ENCODE measurements at places on chromosomes 11 and 22. TPM values are rescaled to one million over a fixed set of nuclear protein-coding genes. Genes with fewer than 3 reads are reported as not detected.

Gene SLC22A9
- total RNA-seq: not detected

Gene TPP1
- 48.2 TPM for total RNA-seq

Gene C22orf31
- not detected for total RNA-seq

Gene RIMBP3B
- not detected for total RNA-seq

Gene TCN2
- 4.6 TPM for total RNA-seq

Gene SSTR3
- total RNA-seq: not detected

Gene GNAZ
- 1.3 TPM for total RNA-seq

Gene GSTT2
- 0.23 TPM for total RNA-seq

Gene HIC2
- total RNA-seq: 3.0 TPM

Gene MIOX
- total RNA-seq: not detected

Gene GPHA2
- not detected for total RNA-seq

Gene MMP12
- 9.1 TPM for total RNA-seq

Gene TRIM51
- not detected for total RNA-seq

Gene MIAT
- 0.94 TPM for total RNA-seq

Gene F2
- not detected for total RNA-seq

Gene CARD18
- not detected for total RNA-seq

Gene OR51Q1
- total RNA-seq: not detected

Gene TMPRSS4
- not detected for total RNA-seq

Gene SCT
- total RNA-seq: not detected

Gene TTLL12
- 16.7 TPM for total RNA-seq

Gene OR10A2
- not detected for total RNA-seq

Gene SCN3B
- total RNA-seq: not detected

Gene IGLL5
- total RNA-seq: not detected

Gene YPEL4
- 2.8 TPM for total RNA-seq

Gene MCHR1
- 6.1 TPM for total RNA-seq

Gene TUBA8
- 0.75 TPM for total RNA-seq

Gene CST6
- total RNA-seq: 2.8 TPM

Gene NXPE2
- not detected for total RNA-seq

Gene LDHAL6A
- total RNA-seq: not detected

Gene TSKU
- total RNA-seq: 6.2 TPM

Gene TYR
- total RNA-seq: not detected

Gene PHF21B
- not detected for total RNA-seq

Gene APOBEC3B
- total RNA-seq: 0.82 TPM

Gene LIPT2
- total RNA-seq: 2.2 TPM

Gene HBG1
- total RNA-seq: not detected

Gene DESI1
- total RNA-seq: 12.7 TPM
